CD4-positive, alpha-beta T cell (primary cell): ENCODE measurements at places on chromosomes 1 and 21. TPM values are rescaled to one million over a fixed set of nuclear protein-coding genes. Genes with fewer than 3 reads are reported as not detected.

Gene KCNA3
- 118 TPM for total RNA-seq

GRCh38 chr1:204461331-204462228 lies 33.0 kb downstream of the PIK3C2B start:
- no peak for DNase-seq

GRCh38 chr21:17482928-17483327 lies 29.9 kb upstream of the CXADR start:
- DNase-seq: no peak

DNA sequence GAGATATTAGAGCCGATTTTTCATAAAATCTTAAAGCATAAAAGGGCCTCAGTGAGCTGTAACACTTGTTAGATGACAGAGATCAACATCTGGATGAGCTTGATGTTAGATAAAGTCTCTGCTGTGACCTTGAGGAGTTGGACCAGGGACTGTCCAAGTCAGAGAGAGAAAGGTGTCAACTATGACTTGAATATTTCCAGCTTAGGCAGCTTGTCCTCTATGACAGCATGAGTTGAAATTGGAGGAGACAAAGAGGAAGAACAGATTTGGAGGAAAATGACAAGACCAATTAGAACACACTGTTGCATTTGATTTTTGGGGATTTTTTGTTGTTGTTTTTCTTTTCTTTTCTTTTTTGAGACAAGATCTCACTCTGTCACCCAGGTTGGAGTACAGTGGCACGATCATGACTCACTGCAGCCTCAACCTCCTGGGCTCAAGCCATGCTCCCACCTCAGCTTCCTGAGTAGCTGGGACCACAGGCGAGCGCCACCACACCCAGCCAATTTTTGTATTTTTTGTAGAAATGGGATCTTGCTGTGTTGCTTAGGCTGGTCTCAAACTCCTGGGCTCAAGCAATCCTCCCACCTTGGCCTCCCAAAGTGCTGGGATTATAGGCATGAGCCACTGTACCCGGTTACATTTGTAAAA lies 35.3 kb upstream of the CLIC4 start:
- peak; percentile 18 for DNase-seq

DNA sequence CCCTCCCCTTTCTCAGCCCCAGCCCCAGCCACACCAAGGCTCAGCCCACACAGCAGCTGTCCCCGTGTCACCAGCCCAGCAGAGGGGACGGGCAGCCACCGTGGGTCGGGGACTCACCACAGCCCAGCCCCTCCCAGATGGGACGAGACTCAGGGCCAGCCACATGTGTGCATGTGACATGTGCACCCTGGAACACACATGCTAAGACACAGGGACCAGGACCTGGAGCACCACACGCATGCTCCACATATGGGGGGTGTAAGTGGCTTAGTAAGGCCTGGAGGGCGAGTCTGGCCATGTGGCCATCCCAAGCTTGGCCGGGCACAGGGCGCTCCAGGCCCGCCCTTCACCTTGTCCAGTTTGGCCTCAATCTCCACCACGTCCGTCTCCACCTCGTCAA lies 4.0 kb downstream of the ACAP3 start:
- DNase-seq: no peak

- DNase-seq: no peak
These were observed 48.4 kb downstream of the USP48 start for GRCh38 chr1:21734526-21734925.
